NCI-H2171 treated with DMSO at 0.1 percent for 48 hours (cell line): ENCODE measurements at places on chromosomes 3 and 15.

DNA sequence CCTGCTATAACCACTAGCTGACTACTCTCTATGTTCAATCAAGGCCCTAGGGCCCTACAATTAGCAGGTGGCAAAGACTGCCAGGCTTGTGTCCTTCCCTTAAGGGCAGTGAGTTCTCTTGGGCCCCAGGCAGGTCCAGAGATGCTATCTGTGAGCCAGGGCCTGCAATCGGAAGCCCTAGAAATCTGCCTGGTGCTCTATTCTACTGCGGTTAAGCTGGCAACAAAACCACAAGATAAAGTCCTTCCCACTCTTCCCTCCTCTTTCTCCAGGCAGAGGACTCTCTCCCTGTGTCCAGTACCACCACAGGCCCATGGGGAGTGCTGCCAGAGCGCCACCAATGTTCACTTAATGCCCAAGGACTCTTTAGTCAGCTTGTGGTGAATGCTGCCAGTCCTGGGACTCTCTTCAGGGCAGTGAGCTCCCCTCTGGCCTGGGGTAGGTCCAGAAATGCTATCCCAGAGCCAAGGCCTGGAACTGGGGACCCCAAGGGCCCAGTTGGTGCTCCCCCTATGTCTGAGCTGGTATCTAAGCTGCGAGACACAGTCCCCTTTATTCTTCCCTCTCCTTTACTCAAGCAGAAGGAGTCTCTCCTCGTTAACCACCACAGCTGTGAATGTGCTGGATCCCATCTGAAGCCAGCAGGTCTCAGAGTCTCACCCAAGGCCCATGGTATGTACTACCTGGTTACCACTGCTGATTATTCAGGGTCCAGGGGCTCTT, 34.7 kb downstream of the XXYLT1 start:
- no peak for DNase-seq

GRCh38 chr3:116154389-116154788, 290.9 kb downstream of the LSAMP start:
- no peak for DNase-seq

GRCh38 chr3:43794776-43795175, 104.0 kb downstream of the ABHD5 start:
- no peak for DNase-seq

DNA sequence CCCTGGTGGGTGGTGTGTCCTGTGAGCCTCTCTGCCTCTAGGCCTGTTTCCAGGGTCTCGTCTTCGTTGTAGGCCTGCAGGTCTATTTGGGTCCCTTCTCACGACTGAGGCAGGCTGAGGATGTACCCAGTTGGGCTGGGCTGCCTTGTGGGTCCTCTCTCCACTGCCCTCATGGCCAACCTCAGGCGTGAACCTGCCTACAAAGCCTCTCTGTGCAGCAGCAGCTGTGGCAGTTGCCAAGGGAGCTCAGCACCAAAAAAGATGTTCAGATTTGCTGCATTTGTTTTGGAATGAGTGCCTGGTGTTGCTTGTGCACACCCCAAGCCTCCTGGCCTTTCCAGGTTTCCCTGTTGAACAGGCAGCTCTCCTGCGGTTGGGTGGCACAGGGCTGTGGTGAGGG, 13.4 kb downstream of the KLF13 start:
- no peak for DNase-seq

GRCh38 chr15:38533926-38534325, 30.7 kb downstream of the RASGRP1 start:
- DNase-seq, result no peak

GRCh38 chr3:13288732-13289718, 131.1 kb downstream of the NUP210 start:
- peak; percentile 66 for DNase-seq

- no peak for DNase-seq
Measured at GRCh38 chr3:172616031-172616461, 92.8 kb upstream of the TNFSF10 start.

DNA sequence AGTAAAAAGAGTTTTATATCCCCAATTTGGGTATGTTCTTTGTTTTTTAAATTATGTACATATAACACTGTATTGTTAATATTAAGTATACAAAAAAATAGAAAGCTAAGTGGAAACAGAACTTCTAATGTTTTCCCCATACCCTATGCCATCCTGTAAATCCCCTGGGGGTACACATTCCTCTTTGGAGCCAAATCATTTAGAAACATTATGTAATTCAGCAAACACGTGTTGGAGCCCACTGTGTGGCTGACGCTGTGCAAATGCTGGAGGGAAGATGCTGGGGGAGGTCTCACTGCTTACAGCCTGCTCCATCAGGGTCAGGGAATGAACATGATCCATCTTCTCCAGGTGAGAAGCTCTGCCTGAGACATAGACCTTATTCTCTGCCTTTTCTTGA, 52.8 kb downstream of the CRTC3 start:
- peak; percentile 4 for DNase-seq
